HL-60 (cell line): ENCODE measurements at places on chromosomes 12 and 14.

- DNase-seq = no peak
Measured at GRCh38 chr14:28975084-28975483, 208.5 kb downstream of the FOXG1 start.

GRCh38 chr12:122836027-122836921 is 1.0 kb downstream of the HIP1R start:
- peak; percentile 79 for DNase-seq

DNA sequence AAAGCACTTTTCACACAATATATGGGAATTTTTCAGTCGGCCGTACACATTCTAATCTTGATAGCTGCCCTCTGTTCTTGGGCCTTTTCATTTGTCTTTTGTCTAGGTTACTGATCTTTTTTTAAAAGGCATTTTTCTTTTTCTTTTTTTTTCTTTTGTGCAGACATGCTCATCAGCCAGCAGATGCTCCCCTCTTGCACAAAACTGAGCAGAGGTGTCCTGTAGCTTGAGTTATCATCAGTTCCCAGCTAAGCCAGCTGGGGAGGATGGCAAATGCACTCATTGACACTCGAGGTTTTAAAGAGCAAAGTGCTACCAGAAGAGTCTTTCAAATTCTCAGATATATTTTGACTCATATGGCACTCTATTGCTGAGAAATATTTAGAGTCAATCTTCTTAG is 913.9 kb upstream of the SEL1L start:
- no peak for DNase-seq

- DNase-seq = no peak
Measured at GRCh38 chr12:116591855-116592637, 32.9 kb downstream of the MAP1LC3B2 start.

GRCh38 chr14:65318636-65319506 is 93.7 kb upstream of the FUT8 start:
- DNase-seq = no peak

- DNase-seq = no peak
Measured at GRCh38 chr12:65675141-65675621, 149.1 kb upstream of the HMGA2 start.

GRCh38 chr14:74979442-74980397 is 23.0 kb upstream of the EIF2B2 start:
- no peak for DNase-seq

DNA sequence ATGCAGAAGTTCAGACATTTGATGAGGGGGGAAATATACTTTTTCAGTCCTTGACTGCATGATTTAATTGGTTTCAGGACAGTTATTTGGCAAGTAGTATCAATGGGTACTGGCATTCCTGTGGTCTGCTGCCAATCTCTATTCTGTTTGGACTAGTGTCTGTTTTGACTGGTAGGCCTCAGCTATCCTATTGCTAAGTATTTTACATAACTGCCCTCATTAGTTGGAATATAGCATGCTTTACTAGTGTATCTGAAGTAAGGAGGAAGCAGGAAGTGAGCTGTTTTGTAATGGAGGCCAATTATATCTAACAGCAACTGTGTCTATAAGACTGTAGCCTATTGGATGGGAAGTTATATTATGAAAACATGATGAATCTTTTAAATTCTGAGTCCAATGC is 104.3 kb downstream of the FLRT2 start:
- no peak for DNase-seq

DNA sequence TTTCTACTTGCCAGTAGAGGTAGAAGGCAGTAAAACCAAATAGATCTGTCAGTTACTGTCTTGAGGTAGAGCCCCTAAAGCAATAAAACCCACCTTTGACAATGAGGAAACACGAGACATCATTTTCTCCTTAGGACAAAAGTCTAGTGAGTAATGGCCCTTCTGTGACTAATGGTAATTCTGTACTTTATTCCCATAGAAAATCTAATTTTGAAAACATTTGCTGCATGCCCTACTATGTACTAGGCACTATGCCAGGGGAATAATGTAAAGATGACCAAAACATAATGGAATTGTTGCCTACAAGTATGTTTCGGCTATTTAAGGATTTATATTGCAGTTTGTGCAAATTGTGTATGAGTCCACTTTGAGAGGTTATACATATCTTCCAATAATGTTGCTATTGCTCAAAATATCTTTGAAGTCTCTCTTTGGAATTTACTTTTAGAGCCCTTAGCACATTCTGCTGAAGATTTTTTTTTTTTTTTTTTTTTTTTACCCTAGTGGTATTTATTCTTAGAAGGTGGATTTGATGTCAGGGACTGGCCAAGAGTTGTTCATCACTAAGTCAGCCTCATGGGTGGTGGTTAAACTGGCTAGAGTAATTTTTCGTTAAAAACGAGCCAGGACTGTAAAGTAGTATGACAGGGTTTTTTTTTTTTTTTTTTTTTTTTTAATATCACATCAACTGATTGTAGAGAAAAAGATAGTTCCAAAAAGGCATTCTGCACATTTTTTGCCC is 109.7 kb downstream of the CRADD start:
- no peak for DNase-seq

- no peak for DNase-seq
Measured at GRCh38 chr12:75813072-75813471, 218.5 kb downstream of the PHLDA1 start.

DNA sequence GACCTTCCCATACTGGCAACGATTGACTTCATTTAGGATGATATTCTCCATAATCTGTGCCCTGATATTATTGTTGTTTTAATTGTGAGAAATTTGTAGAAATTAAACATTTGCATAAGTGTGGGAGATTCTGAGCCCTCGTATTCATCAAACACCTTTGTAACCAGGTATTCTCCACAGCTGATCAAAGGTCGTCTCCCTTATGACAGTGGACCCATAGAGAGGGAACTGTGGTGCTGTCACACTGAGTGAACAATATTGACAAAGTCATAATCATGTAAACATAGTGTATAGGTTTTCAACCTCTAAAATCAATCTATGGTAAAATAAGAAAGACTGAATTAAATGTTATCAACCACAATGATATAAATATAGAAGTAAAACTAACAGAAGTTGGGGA is 14.9 kb upstream of the PLEKHG3 start:
- DNase-seq = no peak

- DNase-seq = no peak
Measured at GRCh38 chr14:97490521-97491070, 693.4 kb downstream of the VRK1 start.
